ENCODE measurements at places on chromosomes 2 and 18.

- DNase-seq = no peak
Observed at GRCh38 chr2:145108361-145108778, 588.5 kb upstream of the ZEB2 start.

DNA sequence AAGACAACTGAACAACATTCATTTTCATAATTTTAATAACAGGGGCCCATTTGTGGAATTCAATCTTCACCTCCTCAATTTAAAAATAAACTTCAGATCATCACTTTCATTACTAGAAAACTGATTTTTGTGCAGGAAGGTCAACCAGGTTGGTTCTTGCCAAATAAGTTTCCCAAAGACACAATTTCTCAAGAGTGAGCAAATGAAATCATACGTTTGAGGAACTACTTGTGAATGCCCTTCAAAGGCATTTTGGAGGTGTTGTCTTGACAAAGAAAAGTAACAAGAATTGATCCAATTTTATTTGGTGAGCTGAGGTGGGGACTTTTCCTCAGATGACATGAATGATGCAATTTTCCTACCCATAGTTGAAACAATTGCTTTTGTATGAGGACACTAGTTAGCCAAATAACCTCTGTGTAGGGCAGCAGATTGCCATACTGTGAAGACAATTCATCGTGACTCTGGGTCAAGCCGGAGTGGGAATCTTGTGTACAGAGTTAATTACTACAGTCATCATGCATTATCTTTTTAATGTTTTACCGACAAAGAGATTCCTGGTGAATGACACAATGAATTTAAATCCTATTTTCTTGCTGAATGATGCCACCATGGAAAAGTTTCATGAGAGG is 121.8 kb downstream of the TGFA start:
- DNase-seq = no peak

GRCh38 chr2:160454070-160454797 is 39.4 kb downstream of the RBMS1 start:
- DNase-seq = no peak

DNA sequence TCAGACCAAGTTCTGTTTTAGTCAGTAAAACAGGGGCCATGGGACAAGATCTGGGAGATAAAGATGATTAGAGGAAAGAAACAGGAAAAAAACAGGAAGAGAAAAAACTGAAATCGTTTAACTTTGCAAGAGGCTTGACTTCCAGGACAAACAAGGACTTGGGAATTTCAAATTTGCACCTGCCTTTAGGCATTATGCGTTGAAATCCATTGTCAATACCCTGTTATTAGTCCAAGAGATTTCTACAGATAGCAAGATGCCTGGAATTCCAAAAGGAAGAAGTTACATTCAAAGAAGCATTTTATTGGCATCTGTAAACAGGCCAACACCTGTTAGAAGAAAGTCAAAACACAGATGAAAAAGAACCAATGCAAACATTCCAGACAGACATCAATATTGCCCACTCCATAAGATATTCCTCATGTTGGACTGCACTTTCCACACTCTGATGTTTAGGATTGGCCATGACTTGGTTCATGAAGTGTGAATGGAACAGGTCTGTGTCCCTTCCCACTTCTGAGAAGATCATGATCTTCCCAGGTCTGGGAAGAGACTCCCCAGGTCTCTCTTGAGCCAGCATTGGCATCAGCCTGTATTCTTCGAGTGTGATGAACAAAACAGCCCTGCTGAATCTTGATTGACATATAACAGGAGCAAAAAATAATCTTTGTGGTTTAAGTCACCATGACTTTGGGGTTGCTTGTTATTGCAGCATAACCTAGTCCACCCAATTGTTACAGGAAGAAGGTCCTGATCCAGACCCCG is 181.4 kb upstream of the FN1 start:
- DNase-seq = no peak

GRCh38 chr2:55862246-55862645 is 61.3 kb downstream of the EFEMP1 start:
- DNase-seq = no peak

DNA sequence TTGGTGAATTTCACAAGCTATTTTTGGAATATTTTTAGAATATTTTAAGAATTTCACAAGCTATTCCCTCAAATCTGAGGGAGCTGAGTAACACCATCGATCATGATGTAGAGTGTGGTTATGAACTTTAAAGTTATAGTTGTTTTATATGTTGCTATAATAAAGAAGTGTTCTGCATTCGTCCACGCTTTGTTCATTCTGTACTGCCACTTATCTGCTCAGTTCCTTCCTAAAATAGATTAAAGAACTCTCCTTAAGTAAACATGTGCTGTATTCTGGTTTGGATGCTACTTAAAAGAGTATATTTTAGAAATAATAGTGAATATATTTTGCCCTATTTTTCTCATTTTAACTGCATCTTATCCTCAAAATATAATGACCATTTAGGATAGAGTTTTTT is 15.9 kb downstream of the TYMS start:
- no peak for DNase-seq

GRCh38 chr2:189799531-189799930 is 15.3 kb downstream of the PMS1 start:
- no peak for DNase-seq

- DNase-seq = peak; percentile 28
Observed at GRCh38 chr2:95531254-95531771, 46.8 kb upstream of the TRIM43B start.

DNA sequence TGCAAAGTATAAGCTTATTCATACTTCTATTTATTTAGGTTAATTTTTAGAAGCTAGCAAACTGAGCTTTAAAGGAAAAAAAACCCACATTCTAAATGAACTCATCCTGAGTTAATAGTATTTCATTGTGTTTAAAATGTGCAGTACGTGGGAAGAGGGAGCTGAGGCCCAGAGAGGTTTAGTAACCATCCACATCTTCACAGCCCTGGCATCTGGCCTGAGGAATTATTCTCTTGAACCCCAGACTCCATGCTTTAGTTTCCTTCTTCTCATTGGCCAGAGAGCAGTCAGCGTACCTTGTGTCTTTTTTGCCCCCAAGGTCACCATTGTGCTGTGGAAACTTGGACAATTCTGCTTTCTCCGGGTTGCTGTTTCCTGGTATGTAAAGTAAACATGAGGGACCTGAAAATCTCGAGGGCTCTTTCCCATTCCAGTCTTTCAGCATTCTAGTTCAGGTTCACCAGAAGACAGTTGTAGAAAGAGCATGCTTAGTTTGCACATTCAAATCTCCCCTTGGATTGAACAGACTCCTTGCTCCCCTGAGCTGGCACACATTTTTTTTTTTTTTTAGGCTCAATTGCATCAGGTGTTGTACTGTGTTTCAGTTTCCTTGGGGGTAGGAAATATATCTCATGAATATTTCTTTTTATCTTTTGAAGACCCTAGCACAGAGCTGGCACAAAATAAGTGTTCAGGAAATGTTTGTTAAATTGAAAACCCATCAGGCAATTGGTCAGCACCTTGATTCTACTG is 81.4 kb downstream of the MYCN start:
- no peak for DNase-seq

DNA sequence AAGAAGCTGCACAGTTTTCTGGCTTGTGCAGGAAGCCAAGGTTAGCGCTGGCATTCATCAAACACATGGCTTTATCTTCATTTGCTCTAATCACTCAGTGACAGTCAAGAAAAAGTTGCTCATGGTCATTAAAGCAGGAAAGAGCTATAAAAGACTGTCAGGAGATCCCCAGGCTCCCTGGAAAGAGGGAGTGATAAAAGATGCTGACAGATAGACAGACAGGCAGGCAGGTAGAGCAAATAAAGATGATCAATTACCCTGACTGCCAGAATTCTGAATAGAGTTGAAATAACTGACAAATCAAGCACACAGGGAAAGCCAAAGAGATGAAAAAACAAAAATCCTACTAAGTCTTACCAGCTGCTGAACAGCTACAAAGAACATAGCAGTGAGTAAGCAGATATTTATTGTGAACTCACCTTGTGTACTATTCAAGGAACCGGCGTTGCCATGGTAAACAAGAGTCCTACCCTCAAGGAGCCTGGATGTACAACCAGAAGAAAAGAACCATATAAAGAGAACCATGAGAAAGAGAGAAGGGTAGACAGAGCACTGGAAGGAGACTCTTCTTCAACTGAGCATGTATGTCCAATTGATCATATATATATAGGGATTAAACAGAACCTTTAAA is 68.0 kb downstream of the RNF152 start:
- no peak for DNase-seq

DNA sequence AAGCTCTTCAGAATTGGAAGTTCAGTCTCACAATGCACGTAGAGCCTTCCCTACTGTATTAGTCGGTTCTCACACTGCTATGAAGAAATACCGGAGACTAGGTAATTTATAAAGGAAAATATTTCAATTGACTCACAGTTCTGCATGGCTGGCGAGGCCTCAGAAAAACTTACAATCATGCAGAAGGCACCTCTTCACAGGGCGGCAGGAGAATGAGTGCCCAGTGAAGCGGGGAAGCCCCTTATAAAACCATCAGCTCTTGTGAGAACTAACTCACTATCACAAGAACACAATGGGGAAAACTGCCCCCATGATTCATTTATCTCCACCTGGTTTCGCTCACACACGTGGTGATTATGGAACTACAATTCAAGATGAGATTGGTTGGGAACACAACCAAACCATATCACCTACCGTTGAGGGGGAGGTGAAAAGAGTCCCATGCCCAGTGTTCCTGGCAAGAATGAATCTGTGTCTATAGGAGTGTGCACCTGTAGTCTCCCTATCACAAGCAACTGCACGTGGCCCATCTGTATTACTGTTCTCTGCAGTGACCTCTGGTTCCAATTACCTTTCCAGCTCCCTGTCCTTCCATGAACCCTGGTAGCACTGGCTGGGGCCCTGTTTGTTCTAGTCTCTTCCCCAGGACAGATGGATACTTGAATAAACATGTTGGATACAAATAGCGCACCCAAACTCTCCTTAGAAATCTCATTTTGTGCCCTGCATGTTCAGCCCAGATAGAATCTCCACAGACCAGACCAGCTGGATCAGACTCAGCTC is 44.4 kb upstream of the ATL2 start:
- DNase-seq = no peak

DNA sequence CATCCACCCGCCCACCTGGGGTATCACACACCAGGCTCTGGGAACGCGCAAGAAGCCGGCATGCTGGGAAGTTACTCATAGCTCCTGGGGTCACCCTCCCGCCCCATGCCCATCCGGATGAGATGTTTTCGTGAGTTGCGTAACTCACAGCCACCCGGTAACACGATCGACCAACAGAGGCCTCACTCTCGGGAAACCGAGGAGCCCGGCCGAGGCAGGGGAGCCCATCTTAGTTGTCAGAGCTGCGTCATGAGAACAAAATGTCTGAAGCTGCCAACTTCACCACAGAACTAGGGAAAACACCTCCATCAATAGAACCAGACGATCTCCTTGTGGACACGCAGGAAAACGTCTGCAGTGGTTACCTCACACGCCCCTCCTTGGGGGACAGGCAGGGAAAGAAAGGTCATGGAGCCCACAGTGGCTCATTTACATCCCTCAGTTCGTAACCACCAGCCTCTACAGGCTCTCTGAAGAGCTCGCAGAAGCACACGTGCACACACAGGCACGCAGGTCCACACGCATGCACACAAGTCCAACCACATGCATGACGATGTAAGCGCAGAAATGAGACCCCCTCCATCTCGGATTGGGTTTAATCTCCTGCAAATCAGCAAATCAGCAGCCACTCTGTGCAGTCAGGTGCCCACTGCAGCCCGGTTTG is 26.2 kb downstream of the ADI1 start:
- no peak for DNase-seq

GRCh38 chr2:131115752-131116151 is 10.6 kb downstream of the PLEKHB2 start:
- DNase-seq = no peak

DNA sequence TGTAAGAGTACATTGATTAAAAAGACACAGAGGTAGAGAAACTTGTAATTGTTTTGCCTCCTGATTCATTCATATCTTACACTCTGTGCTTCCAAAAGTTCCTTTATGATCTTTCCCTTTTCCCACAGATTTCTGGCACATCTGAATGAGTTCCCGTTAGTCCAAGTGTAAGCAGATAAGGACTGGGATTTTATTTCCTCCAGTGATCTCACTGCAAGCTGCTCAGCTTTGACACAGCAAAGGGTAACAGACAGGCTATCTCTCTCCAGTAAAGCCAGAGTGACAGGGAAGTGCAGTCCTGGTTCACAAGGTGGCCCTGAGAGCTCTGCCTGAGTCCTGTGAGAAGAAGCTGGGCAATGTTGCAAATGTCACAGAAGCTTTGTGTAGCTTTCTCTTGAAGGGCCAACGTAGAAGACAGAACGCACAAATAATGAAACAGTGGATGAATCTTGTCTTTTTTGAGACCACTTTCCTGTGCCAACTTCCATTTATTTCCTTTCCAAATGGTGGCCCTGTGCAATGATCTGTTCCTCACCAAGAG is 32.5 kb upstream of the KCNE4 start:
- no peak for DNase-seq

- no peak for DNase-seq
Observed at GRCh38 chr2:95354469-95354901, 48.0 kb upstream of the FAHD2A start.

- no peak for DNase-seq
Observed at GRCh38 chr2:122531290-122532071, 776.0 kb downstream of the TSN start.

DNA sequence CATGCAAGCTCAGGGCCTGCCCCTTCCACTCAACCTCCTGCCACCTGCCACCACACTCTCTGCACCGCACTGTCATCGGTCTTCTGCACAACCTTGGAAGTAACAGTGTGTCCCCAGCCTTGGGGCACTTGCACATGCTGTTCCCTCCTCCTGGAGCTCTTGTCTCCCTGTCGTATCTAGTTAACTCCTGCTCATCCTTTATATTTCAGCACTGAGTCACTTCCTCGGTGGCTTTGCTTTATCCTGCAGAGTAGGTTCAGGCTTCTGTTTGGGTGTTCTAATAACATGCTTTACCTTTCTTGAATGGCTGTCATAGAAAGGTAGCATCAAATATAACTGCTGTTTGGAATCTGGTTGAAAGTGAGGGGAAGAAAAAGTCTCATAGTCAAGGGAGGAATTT is 25.3 kb downstream of the PAX8 start:
- DNase-seq = no peak

GRCh38 chr2:102100371-102101096 is 42.0 kb upstream of the IL1R1 start:
- DNase-seq = peak; percentile 46

DNA sequence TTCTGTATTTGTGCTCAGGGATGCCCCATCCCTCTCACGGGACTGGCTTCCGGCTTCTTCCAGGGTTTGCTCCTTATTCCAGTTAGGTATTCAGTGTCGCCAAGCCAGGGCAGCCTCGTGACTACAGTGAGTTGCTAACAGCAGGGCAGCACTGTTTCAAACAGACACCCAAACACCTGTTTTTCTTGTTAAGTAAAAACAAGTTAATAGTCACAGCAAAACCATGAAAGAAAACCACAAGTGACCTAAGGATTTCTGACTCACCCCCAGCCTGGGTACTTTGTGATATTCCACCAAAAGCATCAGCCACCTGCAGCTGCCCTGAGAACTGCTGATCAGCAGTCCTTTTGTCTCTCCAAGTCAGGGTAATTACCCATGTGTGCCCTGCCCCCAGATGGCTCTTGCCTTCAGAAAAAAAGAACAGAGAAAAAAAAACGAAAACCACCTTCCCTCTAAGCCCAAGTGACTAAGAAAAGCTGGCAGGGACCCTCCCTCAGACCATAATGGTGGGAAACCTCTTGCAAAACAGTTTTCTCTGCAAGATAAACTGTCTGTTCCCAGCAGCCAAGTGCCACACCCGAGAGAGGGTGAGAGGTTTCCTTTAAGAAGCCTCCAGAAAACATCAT is 178.2 kb downstream of the ANAPC1 start:
- DNase-seq = peak; percentile 78

- DNase-seq = no peak
Observed at GRCh38 chr18:7596147-7596546, 29.0 kb downstream of the PTPRM start.

- DNase-seq = peak; percentile 14
Observed at GRCh38 chr2:45964223-45964841, 312.9 kb downstream of the PRKCE start.

Measured in activated CD4-positive, alpha-beta T cell treated with anti-CD3 and anti-CD28 coated beads for 48 hours (primary cell).